Lung microvascular endothelial cell (primary cell): ENCODE measurements at places on chromosomes 7 and 10. TPM values are rescaled to one million over a fixed set of nuclear protein-coding genes. Genes with fewer than 3 reads are reported as not detected.

The MSMB gene
- total RNA-seq: not detected in 2 replicates

The POU6F2 gene
- not detected in 2 replicates for total RNA-seq

GRCh38 chr7:31778296-31778695 is 91.3 kb downstream of the PPP1R17 start:
- no peak for DNase-seq

DNA sequence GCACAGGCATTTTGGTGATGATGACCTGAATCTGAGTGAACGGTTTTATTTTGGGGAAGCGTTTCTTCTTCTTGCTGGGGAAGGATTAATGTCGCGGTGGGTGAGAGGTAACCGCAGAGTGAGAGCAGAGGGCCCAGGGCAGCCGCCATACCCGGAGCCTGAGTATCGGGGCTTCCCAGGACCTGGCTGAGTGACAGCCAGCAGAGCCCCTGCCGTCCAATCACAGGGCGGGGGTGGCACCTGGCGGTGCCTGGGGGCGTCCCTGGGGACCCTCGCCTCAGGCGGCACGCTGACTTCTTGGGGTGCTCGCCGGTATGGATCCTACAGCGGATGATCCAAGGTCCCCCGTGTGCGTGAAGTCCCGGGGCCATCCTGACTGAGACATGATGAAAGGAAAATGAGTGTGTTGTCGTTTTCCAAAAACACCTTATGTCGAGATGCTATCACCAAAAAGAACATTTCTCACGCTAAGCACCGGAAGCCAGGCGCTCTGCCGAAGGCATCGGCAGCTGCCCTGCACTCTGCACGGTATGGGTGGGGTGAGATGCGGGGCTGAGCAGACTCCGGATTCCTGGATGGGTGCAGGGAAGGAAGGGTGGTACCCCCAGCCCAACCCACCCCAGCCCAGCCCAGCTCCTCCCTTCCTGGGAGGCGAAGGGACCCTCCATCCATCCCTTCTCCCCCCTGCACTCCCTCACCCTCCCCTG is 227.9 kb upstream of the SHH start:
- DNase-seq: no peak

- no peak for DNase-seq
Measured at GRCh38 chr10:56912043-56912442, 551.0 kb upstream of the ZWINT start.

- DNase-seq: no peak
Measured at GRCh38 chr10:78784546-78784945, 284.2 kb upstream of the ZMIZ1 start.

- DNase-seq: no peak
Measured at GRCh38 chr10:1119501-1119900, 63.3 kb downstream of the WDR37 start.

DNA sequence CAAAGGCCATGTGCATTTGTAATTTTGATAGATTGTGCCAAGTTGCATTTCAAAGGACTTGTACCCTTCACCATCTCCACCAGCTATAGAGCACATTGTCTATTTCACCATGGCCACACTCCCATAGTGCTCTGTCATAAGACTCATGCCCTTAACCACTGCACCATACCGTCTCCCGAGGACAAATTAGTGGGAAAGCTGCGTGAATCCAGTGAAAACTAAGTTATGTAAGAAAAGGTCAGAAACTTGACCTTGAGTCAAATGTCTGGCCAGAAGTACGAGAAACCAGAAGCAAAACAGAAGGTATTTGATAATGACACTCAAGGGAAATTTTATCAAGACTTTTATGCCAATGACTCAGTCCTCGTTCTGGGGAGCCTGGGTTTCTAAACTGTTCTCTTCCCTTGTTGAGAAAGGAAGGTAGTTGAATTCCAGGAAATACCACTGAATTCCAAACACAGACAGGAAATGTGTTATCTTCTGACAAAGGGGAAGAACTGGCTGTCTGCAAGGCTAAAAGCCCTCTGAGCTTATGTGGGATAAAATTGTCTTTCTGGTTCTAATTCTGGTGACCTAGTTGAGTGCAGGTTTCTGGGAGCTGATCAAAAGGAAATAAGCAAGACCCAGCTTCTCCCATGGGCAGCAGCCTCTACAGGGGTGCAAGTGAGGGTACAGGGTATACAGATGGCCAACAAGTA is 49.7 kb downstream of the CDK1 start:
- peak; percentile 93 for DNase-seq

DNA sequence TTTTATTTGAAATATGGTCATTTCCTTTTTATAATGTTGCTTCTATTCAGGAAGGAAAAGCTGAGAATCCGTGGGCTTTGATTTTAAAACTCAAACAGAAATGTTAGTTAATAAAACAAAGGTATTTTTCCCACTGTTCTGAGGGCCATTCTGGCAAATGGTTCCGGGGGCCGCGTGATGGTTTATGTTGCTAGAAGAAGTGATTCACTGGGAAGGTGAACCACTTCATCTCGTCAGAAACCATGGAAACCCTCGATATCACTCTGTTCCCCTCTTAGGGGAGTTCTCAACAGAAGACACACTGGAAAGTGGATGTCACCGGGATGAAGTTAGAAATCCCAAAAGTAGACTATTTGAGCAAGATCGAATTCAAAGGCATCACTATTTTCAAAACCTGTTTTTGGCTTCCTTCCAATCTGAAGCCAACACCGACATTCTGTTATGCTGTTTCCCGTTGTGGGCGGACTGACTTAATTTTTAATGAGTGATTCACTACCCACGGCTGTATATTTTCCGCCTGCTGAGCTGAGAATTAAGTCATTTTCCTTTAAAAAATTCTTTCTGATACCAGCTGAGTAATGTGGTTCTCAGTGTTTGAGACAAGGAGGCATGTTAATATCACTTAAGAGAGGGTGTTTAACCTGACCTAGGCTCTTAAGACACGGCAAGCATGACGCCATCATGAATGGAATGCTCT is 84.1 kb downstream of the PTPRE start:
- DNase-seq: peak; percentile 96

The VENTX gene
- total RNA-seq: not detected in 2 replicates

DNA sequence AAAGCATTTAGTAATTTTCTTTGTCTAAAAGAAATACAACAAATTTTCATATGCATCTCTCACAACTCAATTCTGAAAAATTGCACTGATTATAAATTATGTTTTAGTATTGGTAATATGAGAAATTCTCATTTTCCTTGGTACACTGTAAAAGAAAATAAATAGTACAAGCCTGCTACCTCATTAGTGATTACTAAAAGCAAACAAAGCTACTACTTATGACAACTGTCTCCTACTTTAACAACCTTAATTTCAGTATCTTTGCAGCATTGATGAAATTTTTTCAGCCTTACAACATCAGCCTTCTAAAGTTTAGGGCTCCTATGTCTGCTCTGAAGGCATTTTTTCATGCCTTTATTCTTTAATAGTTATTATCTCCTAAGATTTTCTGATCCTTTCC is 65.7 kb downstream of the MINDY3 start:
- no peak for DNase-seq

DNA sequence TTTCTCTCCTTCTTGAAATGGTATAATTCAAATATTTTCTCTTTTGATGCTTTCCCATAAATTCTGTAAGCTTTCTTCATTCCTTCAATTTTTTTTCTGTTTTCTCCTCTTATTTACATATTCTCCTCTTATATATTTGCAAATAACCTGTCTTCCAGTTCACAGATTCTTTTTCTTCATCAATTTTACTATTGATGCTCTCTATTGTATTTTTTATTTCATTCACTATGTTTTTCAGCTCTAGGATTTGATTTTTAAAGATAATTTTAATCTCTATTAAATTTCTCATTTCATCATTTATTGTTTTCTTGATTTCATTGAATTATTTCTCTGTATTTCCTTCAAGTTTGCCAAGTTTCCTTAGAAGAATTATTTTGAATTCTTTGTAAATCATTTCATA is 54.0 kb upstream of the PRPS1L1 start:
- no peak for DNase-seq

- DNase-seq: peak; percentile 59
Measured at GRCh38 chr10:52779541-52780390, 7.2 kb upstream of the MBL2 start.

- DNase-seq: peak; percentile 71
Measured at GRCh38 chr10:73940634-73941221, 29.8 kb downstream of the PLAU start.

The TAS2R3 gene
- total RNA-seq: 0.44 and 0.60 TPM in 2 replicates

- no peak for DNase-seq
Measured at GRCh38 chr7:7231000-7231399, 48.7 kb downstream of the C1GALT1 start.

DNA sequence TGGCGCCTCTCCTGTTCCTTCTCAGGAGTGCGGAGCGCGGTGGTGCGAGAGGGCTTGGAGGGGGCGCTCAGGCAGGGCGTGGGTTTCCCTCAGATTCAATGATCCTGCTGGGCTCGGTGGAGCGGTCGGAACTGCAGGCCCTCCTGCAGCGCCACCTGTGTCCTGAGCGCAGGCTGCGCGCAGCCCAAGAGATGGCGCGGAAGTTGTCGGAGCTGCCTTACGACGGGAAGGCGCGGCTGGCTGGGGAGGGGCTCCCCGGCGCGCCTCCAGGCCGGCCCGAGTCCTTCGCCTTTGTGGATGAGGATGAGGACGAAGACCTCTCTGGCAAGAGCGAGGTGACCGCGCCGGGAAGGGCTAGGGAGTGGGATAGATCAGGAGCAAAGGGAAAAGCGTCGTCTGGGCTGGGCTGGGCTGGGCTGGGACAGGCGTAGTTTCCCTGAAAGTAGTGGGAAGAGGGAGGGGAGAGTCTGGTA is 17.0 kb downstream of the FAM131B start:
- peak; percentile 35 for DNase-seq

The WAC gene
- 32.3 and 47.2 TPM in 2 replicates for total RNA-seq

The IDI2 gene
- total RNA-seq: not detected in 2 replicates

GRCh38 chr10:5532307-5532605 is 7.5 kb downstream of the CALML3 start:
- no peak for DNase-seq

The GIMAP8 gene
- 88.7 and 137 TPM in 2 replicates for total RNA-seq

DNA sequence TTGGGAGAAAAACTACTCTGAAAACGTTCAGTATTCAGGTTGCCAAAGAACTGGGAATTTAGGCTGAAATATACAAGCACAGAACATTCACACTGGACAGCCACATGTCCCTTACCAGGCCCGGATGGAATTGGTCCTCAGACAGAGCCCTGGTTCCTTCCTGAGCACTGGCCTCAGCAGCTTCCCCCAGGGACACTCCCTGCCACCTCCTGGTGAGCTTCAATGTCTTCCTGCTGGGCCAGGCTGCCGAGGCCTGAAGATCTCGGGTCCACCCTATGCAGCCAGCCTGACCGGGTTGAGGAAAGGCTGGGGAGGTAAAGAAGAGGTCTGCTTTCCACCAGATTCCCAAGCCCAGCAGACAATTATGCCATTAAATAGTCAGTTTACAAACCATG is 24.8 kb downstream of the LEP start:
- no peak for DNase-seq

The CNTNAP2 gene
- total RNA-seq: under 0.01 TPM in 1 of 2 replicates, not detected in the other

DNA sequence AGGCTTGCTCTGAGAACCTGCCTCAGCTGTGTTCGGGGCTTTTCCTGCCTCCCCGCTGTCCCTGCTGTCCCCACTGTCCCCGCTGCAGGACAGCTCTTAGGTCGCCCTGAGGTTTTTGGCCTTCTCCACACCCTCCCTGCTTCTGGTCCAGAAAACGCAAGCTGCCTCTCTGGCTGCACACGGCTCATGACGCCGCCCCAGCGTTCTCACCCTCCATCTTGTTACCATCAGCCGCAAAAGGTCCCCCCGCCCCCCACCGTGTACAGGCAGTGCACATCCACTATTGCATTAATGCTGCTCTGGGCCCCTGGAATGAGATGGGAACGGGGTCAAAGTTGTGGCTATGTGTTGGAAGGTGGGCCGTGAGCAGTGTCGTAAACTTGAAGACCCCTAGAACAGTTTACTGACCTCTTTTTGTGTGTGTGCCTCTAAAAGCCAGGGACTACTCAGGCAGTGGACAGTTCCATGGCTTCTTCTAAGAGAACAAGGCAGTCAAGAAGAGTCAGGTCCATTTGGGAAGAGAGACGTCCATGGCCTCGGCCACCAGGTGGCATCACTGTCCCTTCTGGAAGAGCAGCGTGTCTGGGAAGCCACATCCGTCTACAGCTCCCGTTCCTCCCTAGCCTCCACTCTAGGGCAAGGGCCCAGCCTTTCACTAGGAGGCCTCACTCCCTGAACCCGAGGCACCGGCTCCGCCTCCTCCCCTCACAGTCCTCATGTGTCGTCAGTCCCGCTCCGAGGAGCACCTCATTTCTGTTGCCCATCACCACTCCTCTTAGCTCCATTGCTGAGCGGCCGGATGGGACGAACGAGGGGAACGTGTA is 38.5 kb upstream of the MKRN1 start:
- DNase-seq: peak; percentile 84

- no peak for DNase-seq
Measured at GRCh38 chr10:101630633-101630920, 42.5 kb downstream of the DPCD start.

The TRPV5 gene
- not detected in 2 replicates for total RNA-seq

The GPR141 gene
- under 0.01 TPM in 1 of 2 replicates, not detected in the other for total RNA-seq

DNA sequence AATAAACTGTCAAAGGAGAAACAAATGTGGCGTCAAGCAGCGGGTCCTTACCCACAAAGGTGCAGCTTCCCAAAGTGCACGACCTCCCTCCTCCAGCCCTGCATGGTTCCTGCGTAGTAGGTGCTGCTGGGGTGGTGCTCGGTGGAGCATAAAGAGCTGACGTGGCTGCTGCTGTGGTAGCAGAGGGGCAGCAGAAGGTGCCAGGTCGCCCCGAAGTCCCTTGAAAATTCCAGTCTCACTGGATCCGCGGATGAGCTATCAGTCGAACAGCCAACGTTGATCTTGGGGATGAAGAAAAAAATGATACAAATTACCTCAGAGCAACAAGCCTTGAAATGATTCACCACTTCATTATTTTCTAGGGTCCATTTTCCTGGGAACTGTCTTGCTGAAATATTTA is 105.0 kb upstream of the SLC26A5 start:
- DNase-seq: no peak

DNA sequence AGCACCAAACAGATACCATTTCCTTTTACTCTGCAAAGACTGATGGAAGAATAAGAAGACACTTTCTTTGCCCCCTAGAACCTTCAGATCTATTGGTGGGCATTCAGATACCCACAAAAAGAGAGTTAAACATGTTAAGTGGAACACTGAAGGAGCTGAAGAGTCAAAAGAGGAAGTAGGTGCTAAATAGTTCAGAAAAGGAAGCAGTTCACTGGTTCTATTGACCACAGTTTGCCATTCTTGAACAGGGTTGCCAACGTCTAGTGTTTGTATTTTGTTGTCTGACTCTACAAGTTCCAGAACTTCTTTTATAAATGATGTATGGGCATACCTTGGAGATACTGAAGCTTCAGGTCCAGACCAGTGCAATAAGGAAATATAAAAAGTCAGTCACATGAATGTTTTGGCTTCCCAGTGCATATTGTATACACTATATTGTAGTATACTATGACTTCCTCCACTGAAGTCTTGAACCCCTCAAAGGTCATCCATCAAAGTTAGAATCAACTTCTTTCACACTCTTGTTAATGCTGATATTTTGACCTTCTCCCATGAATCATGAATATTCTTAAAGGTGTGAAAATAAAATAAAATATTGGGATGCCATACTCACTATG is 47.5 kb upstream of the AGR3 start:
- no peak for DNase-seq

GRCh38 chr10:14366760-14367159 is 36.0 kb upstream of the FRMD4A start:
- DNase-seq: no peak

The RAB19 gene
- total RNA-seq: 0.22 TPM in 1 of 2 replicates, not detected in the other

- DNase-seq: no peak
Measured at GRCh38 chr10:48429309-48429708, 122.8 kb downstream of the MAPK8 start.
